ENCODE measurements at places on chromosomes 12 and 14.

DNA sequence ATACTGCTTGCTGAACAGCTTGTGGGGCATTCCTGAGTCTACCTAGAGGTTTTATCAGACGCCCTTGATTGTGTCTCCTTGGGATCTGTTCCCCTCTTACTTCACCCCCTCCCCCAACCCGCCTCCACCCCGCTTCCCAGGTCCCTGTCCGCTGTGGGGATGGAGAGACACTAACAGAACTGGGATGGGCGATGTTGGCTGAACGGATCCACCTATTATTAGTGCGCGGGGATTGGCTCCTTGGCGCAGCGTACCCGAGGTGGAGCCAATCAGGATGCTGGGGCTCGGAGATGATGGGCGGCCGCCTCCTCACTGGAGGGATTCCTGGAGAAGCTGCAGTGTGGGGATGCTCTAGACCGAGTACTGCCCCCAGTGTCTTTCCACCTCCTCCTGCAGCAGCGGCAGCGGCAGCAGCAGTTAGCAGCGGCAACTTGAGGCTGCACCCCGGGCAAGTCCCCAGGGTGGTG lies at the start of gene SYT1:
Gene SYT1, plus strand, starts transcription at position 372 of the 467 bp plus-strand sequence.
- peak; percentile 92 for DNase-seq

GRCh38 chr12:118368821-118369220 lies 3.9 kb downstream of the TAOK3 start:
- DNase-seq = no peak

GRCh38 chr14:90911121-90911520 lies 94.9 kb upstream of the TTC7B start:
- no peak for DNase-seq

DNA sequence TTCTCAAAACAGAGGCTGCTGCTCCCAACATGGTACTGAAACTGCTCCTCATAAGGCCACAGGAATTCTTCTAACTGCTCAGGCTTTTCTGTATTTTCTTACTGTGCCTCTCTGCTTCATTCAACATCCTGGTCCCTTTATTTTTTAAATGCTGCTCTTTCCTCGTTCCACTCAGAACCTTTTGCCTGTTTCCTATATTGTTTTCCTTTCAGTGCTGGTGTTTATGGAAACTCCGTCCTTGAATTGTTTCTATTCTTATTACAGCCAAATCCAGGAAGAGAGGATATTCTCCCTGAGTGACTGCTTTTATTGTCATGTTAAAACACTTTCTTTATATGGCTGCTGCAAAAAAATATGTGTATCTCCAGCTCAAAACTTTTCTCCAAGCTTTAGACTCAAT lies 173.0 kb upstream of the E2F7 start:
- no peak for DNase-seq

GRCh38 chr14:102378830-102379229 lies 16.1 kb downstream of the TECPR2 start:
- DNase-seq = no peak
